ENCODE measurements at places on chromosomes 2 and 18. TPM values are rescaled to one million over a fixed set of nuclear protein-coding genes. Genes with fewer than 3 reads are reported as not detected.

Gene LRRTM1
- not detected for total RNA-seq

Gene RNF125
- 16.3 TPM for total RNA-seq

Gene CCDC121
- total RNA-seq, result 3.2 TPM

Gene HDHD2
- 14.9 TPM for total RNA-seq

Gene FLACC1
- 0.59 TPM for total RNA-seq

Gene TLX2
- total RNA-seq, result not detected

Gene CTDSP1
- 101 TPM for total RNA-seq

GRCh38 chr2:178193496-178193822 is 853 bp upstream of the OSBPL6 start:
- no peak for DNase-seq

DNA sequence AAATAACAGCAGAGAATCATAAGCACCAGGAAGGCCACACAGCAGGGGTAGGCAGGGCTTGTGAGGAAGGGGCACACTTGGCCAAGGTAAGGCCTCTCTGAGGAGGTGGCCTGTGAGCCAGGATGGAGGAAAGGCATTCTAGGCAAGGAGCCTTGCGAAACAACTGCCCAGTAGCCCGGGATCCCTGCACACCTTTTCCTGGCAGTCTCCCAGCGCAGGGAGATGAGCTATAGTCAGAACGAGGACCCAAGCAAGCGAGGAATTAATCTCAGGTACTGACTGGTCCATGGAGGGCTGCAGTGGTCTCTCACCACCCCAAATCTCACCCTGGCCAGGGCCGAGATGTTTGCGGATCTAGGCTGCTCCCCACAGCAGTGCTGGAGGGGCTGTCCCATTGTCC is 64.9 kb upstream of the STPG4 start:
- no peak for DNase-seq

- no peak for DNase-seq
These were observed 66.3 kb downstream of the MYO5B start for GRCh38 chr18:50128506-50129271.

GRCh38 chr2:190626641-190627210 is 22.2 kb upstream of the NAB1 start:
- no peak for DNase-seq

GRCh38 chr2:217559084-217559483 is 443.7 kb downstream of the TNS1 start:
- DNase-seq, result no peak

GRCh38 chr18:22221350-22221749 is 52.0 kb downstream of the GATA6 start:
- no peak for DNase-seq

Data from lower leg skin (tissue), 4 donors.